ENCODE measurements at places on chromosomes 7 and 10.
A peak's percentile ranks its signal among the peaks of the same experiment; 100 is the strongest.

DNA sequence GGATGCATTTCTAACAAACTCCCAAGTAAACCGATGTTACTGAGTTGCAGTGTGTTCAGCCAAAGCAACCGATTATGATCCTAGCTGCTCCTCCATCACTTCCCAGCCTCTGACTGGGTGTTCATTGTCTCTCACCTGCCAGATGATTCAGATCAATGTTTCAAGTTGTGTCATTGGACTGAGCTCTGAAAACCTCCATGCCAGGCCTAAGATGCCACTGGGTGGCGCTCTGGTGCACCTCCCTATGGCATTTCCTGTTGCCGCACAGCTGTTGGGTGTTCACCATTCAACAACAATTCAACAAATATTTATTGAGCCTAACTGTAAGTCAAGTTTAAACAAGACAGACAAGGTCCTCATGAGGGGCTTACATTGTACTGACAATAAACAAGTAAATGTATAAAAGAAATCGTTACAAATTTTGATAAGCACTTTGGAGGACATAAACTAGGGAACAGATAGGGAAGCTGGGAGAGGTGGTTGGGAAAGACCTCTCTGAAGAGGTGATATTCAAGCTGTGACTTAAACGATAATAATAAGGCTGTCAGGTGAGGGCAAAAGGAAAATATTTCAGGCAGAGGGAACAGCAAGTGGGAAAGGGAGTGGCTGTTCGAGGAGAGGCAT lies 22.8 kb downstream of the RGR start:
- DNase-seq: peak; percentile 18

- peak; percentile 63 for DNase-seq
Observed at GRCh38 chr7:945556-946255, 8.8 kb downstream of the ADAP1 start.

DNA sequence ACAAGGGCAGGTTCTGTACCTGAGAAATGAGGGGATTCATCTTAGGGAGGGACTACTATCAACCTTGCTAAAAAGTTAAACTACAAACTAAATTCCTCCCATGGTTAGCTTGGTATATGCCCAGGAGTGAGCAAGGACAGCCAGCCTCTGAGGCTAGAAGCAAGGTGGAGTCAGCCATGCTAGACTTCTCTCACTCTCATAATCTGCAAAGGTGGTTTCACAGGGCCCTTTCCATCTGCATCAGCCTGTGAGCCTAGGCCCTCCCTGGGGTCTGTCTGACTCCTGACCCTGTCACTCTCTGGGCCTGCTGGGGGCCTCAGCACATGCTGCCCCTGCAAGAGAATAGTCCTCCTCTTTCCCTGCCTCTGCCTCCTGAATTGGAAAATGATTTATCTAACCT lies 66.1 kb downstream of the ABCA13 start:
- no peak for DNase-seq

- DNase-seq: no peak
Observed at GRCh38 chr10:43229208-43230061, 37.4 kb downstream of the RASGEF1A start.

- DNase-seq: peak; percentile 56
Observed at GRCh38 chr7:31134246-31135188, 82.4 kb downstream of the ADCYAP1R1 start.

DNA sequence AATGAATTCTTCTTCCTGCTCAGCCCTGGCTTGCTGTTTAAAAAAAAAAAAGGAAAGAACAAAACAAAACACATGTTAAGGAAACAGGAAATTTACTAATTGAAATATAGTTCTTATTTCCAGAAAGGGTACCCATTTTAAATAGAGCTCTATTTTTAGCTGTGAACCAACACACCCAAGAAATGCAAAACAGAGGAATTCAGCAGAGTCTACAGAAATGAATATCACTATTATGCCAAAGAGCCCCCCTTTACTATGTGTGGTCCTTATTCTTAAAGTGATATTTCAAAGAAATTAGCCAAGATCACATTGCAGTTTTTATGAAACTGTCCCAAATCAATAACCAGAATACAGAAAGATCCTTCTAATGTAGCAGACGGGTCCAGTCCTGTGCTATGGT lies 53.7 kb downstream of the CCDC6 start:
- no peak for DNase-seq

- no peak for DNase-seq
Observed at GRCh38 chr7:150657526-150657925, 25.3 kb upstream of the GIMAP6 start.

DNA sequence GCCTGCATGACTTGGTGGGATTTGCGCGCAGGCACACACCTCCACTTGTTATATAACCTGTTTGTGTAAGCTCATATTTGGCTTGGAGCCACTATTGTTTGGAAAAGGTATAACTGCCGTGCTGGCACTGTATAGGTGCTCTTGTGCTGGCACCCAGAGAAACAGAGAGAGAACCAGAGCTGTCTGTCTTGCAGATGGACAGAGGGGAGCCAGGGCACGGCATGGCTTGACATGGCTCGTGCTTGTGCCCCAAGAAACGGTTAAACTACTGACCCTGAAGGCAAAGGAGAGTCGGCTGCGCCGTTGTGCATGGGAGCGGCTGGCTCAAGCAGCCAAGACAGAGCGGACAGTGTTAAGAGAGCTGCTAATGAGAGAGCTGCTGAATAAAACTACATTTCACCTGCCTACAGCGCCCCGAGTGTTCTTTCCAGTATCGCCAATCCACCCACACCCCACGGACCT lies 23.2 kb downstream of the RAPGEF5 start:
- no peak for DNase-seq

GRCh38 chr7:149799397-149800168 lies 26.2 kb upstream of the ZNF467 start:
- no peak for DNase-seq

GRCh38 chr10:9561821-9562505 lies 1455.7 kb upstream of the CELF2 start:
- no peak for DNase-seq

DNA sequence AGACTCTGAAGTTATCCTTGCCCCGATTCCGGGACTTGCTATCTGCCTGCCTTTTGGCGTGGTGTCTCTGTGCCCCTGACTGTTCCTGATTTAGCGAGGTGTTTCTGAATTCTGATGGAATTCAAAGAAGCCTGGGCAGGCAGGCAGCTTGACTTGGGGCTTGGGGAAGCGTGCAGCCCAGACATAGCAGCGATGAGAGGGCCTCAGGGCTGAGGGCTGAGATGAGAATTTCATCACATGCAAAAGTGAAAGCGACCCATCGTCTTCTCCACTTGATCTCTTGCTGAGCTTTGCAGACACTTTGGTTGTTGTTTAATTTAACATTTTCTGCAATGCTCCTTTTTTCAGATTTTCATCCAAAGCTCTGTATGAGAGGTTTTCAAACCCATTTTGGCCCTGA lies 57.8 kb downstream of the TCF7L2 start:
- DNase-seq: no peak

DNA sequence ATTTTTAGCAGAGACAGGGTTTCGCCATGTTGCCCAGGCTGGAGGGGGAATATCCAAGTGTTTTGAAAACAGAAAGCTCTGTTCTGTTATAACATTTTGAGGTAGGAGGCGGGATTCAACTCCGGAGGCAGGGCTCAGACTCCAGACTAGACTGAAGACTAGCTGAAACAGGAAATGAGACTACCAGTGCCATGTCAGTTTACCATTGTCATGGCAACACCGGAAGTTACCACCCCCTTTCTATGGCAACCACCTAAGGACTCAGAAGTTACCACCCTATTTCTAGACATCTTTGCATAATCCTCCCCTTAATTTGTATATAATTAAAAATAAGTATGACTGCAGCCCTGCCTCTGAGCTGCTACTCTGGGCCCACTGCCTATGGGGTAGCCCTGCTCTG lies 1069.1 kb upstream of the AUTS2 start:
- DNase-seq: peak; percentile 20

DNA sequence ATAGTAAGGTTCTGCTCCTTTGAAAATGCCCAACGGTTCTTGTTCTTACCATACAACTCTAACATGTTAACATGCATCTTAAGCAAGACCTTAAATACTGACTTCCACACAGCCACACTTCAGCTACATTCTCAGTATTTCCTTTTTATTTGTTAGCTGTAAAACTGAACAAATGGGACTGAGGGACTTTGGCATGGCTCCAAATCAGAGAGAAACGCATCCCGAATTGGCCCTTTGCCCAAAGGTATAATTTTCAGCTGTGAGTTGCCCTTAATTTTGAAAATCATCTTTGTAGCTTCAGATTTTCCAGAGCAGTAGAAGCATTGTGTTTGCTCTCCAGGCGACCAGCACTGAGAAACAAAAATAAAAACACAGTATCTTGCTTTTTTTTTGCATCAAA lies 56.4 kb downstream of the NEUROD6 start:
- DNase-seq: no peak

GRCh38 chr10:30897048-30897447 lies 134.6 kb downstream of the ZNF438 start:
- DNase-seq: no peak

GRCh38 chr10:34780818-34781380 lies 34.2 kb downstream of the PARD3 start:
- no peak for DNase-seq

GRCh38 chr7:134809616-134810015 lies 30.2 kb downstream of the CALD1 start:
- no peak for DNase-seq

GRCh38 chr10:91787810-91788209 lies 10.4 kb upstream of the TNKS2 start:
- DNase-seq: no peak

DNA sequence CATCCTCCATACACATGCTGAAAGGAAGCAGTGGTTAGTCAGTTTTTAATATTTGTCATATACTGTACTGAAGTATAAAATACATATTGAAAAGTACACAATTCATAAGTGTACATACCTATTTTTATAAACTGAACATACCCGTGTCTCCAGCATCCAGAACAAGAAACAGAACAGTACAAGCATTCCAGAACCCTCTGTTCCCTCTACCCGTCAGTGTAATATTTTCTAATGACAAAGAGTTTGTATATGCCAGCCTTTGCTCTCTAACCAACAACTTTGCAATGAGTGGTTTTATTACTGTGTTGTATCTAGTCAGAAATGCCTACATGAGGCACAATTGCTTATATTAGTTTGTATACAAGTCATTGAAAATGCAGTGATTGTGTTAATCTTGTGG lies 18.7 kb upstream of the RAB18 start:
- no peak for DNase-seq

GRCh38 chr7:157881048-157881771 lies 544.4 kb downstream of the DNAJB6 start:
- no peak for DNase-seq

GRCh38 chr7:122092964-122093797 lies 50.9 kb downstream of the AASS start:
- DNase-seq: peak; percentile 47

DNA sequence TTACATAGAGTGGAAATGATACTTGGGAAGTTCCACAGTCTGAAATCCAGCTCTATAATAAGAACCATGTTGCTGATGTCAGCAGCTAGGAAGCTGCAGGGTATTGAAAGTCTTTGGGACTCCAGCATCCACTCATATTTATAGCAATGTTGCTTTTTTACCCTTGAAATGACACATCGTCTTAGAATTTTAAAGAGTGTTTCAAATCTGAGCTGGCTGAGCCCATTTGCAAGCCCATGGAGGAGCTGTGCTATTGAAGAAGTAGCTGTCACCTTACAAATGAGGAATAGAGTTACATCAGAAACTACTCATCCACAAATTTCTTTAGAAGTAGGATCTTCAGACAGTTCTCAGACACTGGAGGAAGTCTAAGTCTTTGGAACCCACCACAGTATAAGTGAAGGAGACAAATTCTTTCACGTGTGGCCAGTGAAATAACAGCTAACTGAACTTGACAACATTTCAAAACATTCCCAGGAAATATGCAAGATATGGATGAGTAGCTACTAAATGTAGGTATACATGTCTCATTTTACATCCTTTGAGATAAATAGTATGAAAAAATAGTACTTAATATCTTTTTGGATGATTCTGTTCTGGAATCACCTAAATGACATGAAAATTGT lies 203.6 kb downstream of the ZNF365 start:
- no peak for DNase-seq

DNA sequence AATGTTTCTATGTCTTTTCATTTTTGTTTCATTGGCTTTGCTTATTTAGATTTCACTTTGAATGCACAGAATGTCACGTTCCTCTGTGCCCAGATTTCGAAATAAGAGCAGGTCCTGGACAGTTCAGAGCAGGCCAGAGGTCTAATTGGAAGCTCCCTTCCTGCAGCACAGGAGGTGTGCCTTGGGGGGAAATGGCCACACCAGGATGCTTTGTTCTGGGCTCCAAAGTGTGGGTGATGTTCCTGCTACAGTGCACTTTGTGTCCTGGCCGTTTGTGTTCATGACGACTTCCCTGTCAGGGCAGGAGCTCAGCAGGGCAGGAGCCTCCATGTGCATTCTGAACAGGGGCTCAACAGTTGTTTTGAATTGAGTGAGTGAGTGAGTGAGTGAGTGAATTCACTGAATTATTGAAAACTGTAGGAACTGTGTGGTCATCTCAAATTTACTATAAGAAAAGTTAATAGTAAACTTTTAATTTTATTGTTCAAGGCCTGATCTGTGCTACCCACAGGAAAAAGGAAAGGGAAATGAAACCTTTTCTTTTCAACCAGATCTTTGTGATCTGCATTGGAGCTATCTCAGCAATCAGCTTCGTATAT lies 109.5 kb upstream of the GJD4 start:
- DNase-seq: no peak

DNA sequence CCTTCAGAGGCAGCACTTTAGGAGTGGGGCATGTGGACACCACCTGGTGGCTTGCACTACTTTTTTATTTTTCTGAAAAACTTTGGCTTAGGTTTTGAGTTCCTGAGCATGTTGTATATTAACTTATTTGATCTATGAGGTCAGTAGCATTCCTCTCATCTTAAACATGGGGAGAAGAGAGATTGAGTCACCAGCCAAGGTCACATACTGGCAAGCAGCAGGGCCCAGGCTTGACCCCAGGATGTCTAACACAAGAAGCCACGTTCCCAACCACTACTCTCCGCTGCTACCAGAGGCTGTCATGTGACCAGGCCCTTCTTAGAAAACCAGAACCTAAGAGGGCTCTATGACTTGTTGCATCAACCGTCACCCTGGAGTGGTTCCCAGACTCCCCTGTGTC lies 210.3 kb upstream of the GPR26 start:
- no peak for DNase-seq

DNA sequence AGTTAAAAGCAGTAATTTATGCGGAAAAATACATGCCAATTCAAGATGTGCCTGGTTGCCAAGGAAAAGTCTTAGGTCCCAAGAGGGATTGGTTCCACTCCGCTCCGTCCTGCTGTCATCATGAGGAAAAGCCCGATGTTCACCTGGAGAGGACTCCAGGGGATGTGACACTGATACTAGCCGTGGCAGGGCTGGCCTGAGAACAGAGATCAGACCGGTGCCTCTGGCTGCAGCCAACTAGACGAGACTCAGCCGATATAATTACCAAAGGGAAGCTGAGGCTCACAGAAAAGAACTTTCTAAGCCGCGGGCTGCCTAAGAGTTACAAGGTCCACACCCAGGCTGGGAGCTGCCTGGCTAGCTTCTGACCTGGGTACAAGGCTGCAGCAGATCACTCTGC lies 81.3 kb upstream of the UNC5B start:
- no peak for DNase-seq

GRCh38 chr7:93516834-93517233 lies 57.7 kb downstream of the CALCR start:
- DNase-seq: no peak

GRCh38 chr7:69885431-69885830 lies 287.2 kb downstream of the AUTS2 start:
- DNase-seq: no peak

- no peak for DNase-seq
Observed at GRCh38 chr7:107253599-107253998, 84.8 kb downstream of the HBP1 start.
